ENCODE measurements at places on chromosomes 13 and 19.

DNA sequence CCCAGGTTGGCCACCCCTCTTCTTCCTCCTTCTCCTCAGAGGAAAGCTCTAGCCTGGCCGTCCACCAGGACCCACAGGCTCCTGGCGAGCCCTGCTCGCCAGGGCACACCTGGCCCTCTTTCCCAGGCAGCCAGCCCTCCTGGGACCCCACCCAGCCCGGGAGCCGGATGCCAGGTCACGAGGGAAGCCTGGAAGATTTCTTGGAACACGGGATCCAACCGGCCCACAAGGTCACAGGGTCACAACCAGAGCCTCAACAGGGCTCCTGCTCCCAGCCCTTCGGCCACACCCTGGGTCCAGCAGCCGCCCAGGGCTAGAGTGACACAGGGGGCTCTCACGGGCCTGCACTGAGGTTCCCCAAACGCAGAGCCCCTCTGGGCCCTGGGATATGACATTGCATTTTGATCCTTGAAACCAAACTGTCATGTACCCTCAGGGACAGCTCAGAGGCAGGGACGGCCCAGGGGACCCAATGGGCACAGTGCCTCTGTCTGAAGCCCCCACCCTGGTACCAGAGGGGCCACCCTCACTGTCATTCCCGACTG is 5.5 kb downstream of the MKNK2 start:
- DNase-seq, result no peak

DNA sequence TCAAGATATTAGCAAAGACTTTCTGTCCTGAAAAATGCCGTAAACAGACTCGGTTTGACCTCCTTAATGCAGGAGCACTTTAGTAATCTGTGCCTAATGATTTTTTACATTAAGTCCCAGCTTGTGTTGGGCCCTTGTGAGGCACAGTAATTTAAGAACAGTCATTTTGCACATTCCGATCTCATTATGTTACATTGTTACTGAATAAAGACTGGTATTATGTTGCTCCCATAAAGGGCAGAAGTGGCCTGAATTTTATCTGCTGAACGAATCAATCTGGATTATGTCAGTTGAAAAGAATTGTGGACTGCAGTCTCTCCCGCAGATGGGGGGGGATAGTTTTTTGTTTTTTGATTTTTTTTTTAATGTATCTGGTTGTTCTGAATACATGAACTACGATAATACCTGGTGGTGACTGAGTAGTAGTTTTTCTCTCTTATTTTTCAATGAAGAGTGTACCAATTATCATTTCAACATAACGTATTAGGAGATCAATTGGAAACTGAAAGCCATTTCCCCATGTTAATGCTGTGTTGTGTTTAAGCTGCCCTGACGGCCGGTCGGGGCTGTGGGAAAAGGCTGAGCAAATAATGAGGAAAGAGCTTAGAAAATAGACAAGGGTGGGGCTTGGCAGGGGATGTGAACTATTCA is 290.2 kb downstream of the ZNF536 start:
- DNase-seq, result peak; percentile 64

GRCh38 chr19:7762719-7763293 is at the start of gene CLEC4M:
Gene CLEC4M, plus strand, starts transcription at chr19:7763243. Its CDS starts 24 bp downstream, at chr19:7763267.
- DNase-seq, result no peak

DNA sequence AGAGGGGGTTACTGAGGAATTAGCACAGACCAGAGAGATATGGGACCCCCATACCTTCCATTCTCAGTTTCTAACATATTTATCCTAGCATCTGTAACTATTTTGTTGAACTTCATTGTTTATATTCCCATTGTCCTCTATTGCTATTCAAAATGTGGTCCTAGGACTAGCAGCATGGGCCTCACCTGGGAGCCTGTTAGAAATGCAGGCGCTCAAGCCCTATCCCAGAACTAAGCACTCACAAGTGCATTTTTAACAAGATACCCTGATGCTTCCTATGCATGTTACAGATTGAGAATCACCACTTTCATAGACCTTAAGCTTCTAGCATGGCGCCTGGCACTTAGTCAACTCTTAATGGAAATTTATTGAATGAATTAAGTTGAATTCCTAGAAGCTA is 58.3 kb upstream of the TDRD3 start:
- no peak for DNase-seq

GRCh38 chr19:9644472-9644871 is 23.4 kb upstream of the ZNF561 start:
- no peak for DNase-seq

DNA sequence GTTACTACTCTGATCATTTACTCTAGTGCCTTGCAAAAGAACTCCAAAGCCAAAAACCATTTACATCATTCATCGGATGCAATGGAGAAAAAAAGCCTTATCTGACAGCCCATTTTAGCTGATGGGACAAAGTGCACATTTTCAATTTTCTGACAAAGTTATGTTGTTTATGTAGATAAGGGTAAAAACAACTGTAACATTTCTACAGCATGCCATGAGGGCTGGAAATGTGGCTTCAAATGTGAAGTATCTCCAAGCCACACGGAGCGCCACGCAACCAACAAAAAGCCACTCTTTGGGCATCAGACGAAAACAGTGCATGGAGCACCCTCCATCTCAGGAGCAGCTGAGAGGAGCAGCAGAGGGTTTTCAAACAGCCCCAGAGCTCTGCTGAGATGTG is 364.6 kb upstream of the ZNF507 start:
- DNase-seq, result no peak

DNA sequence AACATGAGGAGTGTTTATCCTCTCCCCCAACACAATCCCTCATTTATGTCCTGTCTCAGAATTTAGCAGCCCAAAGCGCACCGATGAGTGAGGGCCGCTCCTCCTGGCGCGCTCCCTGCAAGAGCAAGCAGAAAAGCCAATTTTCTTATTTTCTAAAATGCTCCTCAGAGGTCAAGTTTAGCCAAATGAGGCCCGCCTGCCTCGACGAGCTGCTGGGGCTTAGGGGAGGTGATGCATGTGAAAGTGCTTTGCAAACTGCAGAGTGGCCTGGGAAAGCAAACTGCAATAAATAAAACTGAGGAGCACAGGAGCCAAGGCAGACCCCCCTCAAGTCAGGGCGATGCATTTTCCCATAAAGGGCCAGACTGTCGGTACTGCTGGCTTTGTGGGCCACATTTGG is 29.0 kb downstream of the CAPS start:
- DNase-seq, result no peak

- DNase-seq, result no peak
Observed at GRCh38 chr19:4090356-4091220, 23.9 kb upstream of the ZBTB7A start.

- DNase-seq, result no peak
Observed at GRCh38 chr13:21436582-21436981, 22.5 kb downstream of the ZDHHC20 start.

GRCh38 chr13:101017123-101017872 is 342.7 kb upstream of the TMTC4 start:
- no peak for DNase-seq

DNA sequence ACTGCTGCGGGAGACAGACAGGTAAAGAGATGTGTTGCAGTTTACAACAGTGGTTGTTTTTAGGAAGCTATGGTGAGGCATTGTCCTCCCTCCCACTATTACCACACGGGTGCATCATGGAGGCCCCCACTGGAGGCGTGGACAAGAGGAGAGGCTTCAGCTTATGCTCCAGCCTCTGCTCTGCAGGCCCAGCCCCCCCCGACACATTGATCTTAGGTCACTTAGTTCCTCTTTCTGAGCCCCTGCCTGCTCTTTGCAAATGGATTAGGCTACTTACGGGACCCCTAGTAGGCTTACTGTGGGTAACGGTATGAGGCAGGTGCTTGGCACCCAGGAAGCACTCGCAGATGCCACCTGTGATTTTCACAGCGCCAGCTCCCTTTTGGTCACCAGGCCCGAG is 123.9 kb downstream of the SLC7A1 start:
- DNase-seq, result no peak

GRCh38 chr19:5929625-5930024 is 15.6 kb downstream of the CAPS start:
- no peak for DNase-seq

DNA sequence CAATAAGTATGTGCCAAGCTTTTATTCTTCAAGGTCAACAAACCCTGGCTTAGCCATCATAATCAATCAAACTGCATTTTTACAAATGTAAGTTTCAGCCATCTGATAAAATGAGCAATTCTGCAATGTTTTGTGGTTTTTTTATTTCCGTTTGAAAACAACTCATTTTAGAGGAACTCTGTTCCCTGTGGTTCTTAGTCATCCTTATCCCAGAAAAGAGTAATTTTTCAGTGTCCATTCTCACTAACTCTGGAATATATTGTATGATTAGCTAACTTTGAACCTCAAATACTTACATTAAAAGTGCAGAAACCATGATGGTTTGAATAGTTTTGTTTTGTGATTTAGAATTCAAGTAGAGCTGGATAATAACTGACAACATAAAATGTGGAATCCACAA is 87.6 kb downstream of the IRS2 start:
- no peak for DNase-seq

- DNase-seq, result no peak
Observed at GRCh38 chr19:4588291-4588761, 28.8 kb upstream of the SEMA6B start.

DNA sequence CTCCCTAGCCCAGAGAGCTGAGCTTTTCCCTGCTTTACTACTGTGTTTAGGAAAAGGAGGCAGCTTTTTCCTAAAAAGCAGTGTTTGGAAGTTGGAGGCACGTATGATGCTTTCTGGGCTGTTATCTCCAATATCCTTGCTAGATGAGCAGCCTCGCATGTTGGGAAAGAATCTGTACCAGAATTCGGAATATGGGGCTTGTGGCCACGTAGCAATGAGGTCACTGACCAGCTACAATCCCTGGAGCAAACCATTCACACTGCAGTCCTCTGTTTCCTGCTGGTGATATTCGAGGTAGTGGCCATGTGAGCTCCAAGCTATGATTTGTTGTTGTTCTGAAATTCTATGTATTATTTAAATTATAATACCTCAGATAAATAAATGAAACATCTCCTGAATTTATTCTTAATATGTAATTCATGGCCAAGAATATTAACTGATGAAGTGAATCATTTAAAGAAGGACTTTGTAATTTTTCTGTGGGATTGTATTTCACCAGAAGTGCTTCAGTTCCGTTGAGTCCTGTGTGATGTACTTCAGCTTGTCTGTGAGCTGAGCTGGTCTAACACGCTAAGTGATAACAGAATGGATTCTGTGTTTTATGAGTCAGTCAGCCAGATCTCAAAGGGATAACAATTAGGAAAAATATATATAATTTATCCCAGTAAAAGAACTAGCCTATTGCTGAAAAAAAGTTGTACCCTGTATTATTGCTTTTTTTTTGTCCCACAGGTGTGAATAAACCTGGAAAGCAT is 319.5 kb downstream of the SHISA2 start:
- DNase-seq, result no peak

DNA sequence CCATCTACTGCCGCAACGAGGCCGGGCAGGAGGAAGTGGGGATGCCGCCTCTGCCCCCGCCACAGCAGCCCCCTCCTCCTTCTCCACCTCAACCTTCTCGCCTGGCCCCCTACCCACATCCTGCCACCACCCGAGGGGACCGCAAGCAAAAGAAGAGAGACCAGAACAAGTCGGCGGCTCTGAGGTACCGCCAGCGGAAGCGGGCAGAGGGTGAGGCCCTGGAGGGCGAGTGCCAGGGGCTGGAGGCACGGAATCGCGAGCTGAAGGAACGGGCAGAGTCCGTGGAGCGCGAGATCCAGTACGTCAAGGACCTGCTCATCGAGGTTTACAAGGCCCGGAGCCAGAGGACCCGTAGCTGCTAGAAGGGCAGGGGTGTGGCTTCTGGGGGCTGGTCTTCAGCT is 3.4 kb upstream of the NUP62 start:
- DNase-seq, result no peak

DNA sequence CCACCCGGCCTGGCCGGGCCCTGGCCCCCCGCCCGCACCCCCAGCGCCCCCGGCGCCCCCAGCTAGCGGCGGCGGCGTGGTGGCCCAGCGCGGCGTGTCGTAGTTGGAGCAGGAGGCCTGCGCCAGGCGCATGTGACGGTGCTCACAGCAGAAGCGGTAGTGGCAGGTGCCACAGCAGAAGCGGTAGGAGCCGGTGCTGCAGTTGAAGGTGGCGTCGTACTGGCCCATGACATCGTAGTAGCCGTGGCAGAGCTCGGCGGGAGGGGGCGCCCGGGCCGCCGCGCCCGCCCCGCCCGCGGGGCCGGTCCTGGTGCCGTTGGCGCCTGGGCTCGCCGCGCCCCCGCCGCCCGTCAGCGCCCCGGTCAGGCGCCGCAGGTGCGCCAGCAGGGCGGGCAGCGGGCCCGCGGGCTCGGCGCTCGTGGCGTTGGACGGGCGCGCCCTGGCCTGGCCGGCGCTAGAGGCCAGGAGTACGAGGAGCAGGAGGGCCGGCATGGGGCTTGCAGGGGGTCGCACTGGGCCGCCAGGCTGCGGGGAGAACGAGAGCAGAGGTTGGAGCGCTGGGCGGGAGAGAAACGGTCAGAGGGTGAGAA is 633 bp downstream of the SHISA7 start:
- DNase-seq, result no peak

DNA sequence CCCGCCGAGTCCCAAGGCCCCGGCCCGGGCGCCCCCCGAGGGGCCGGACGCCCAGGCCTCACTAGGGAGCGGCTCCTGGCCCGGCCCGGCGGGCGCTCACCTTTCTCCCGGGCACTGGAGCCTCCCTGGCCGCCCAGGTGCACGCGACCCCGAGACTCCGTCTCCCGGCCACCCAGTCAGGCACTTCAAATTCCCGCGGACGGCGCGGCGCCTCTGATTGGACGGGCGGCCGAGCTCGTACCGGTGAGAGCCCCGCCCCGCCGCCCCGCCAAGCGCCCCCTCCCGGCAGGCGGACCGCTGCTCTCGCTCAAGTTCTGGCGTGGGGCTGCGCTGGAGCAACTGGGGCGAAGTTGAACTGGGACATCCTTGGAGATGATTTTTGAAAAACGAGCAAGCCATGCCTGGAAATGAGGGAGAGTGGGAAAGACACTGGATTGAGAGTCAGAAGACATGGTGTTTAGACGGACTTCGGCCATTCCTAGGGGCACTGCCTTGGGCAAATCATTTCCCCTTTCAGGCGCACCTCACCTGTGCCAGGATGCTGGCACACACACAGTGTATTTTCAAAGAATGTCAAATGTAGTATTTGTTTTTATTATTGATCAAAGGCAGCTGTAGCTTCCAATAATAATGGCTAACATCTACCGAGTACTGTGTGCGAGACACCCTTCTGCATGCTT is 485.3 kb downstream of the UQCRFS1 start:
- no peak for DNase-seq

DNA sequence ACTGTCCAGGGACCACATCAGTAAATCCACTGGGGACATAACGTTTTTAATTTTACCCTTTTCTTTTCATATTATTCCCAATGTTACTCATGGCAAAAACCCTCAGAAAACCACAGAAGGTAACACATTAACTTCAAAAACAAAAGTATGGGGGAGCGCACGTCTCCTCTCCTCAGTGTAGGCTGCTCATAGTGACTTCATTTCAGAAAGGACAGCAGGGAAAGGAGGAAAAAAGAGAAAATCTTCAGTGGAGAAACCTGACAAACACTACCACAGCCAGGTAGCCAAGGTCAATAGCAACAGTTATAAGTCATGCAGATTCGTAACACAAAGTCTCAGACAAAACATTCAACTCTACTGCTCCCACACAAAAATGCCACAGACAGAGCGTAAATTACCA is 21.4 kb downstream of the DZIP1 start:
- no peak for DNase-seq
